ENCODE measurements at places on chromosomes 12 and 14.

- no peak for DNase-seq
Observed at GRCh38 chr12:5369298-5369697, 62.6 kb upstream of the NTF3 start.

GRCh38 chr12:112584266-112584722 lies 165.5 kb downstream of the PTPN11 start:
- DNase-seq, result no peak

DNA sequence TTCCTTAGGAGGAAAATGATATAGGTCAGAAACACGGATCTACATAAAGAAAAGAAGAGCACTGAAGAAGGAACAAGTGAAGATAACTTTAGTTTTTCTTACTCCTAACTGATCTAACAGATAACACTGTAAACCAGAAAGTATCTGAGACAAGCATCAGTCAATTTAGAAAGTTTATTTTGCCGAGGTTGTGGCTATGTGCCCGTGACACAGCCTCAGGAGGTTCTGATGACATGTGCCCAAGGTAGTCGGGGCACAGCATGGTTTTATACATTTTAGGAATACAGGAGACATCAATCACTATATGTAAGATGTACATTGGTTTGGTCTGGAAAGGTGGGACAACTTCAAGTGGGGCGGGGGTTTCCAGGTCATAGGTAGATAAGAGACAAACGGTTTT lies 23.0 kb downstream of the SAMD15 start:
- no peak for DNase-seq

GRCh38 chr12:55001198-55001868 lies 16.8 kb upstream of the TESPA1 start:
- no peak for DNase-seq

GRCh38 chr12:4084573-4084972 lies 189.0 kb upstream of the CCND2 start:
- no peak for DNase-seq

Measured in CD4-positive, alpha-beta T cell treated with Interleukin-2 at 100 ng/mL for 4 hours (primary cell).